ENCODE measurements at places on chromosomes 2 and 18. TPM values are rescaled to one million over a fixed set of nuclear protein-coding genes. Genes with fewer than 3 reads are reported as not detected.

TMEM247 gene
- total RNA-seq = not detected

LOXL3 gene
- total RNA-seq = 0.86 TPM

RAB27B gene
- 0.35 TPM for total RNA-seq

CNTNAP5 gene
- not detected for total RNA-seq

NETO1 gene
- total RNA-seq = not detected

FAM136A gene
- total RNA-seq = 45.0 TPM

CREG2 gene
- total RNA-seq = not detected

MAP2 gene
- 0.34 TPM for total RNA-seq

ACMSD gene
- not detected for total RNA-seq

MEP1B gene
- not detected for total RNA-seq

KCTD18 gene
- 15.9 TPM for total RNA-seq

TMEM178A gene
- total RNA-seq = 0.39 TPM

UGT1A3 gene
- total RNA-seq = not detected

TTR gene
- not detected for total RNA-seq

WIPF1 gene
- total RNA-seq = 161 TPM

SERPINB5 gene
- not detected for total RNA-seq

DCTN1 gene
- total RNA-seq = 132 TPM

GALNT1 gene
- total RNA-seq = 22.5 TPM

PROC gene
- not detected for total RNA-seq

AQP12A gene
- not detected for total RNA-seq

PDCD1 gene
- total RNA-seq = 37.2 TPM

TRIM43 gene
- total RNA-seq = not detected

FBXO36 gene
- total RNA-seq = 2.0 TPM

STAT4 gene
- total RNA-seq = 48.8 TPM

TCF23 gene
- total RNA-seq = not detected

POTEE gene
- total RNA-seq = 0.50 TPM

DNAJB2 gene
- total RNA-seq = 62.8 TPM

TANK gene
- total RNA-seq = 59.7 TPM

ANKRD62 gene
- not detected for total RNA-seq

CYS1 gene
- not detected for total RNA-seq

SCLY gene
- total RNA-seq = 59.2 TPM

TFCP2L1 gene
- total RNA-seq = 0.05 TPM

CD28 gene
- total RNA-seq = 175 TPM

TRAPPC8 gene
- total RNA-seq = 23.3 TPM

ITM2C gene
- 29.6 TPM for total RNA-seq

ANKRD30BL gene
- total RNA-seq = not detected

GAREM1 gene
- total RNA-seq = not detected

ANKRD36 gene
- 31.8 TPM for total RNA-seq

AQP12B gene
- total RNA-seq = not detected

LRATD1 gene
- total RNA-seq = not detected

NCKAP5 gene
- not detected for total RNA-seq

CHRND gene
- total RNA-seq = not detected

YES1 gene
- 13.1 TPM for total RNA-seq

CERKL gene
- 0.07 TPM for total RNA-seq

POTEC gene
- not detected for total RNA-seq

LTBP1 gene
- total RNA-seq = 0.26 TPM

ALPP gene
- total RNA-seq = not detected

CNRIP1 gene
- total RNA-seq = not detected

CFAP210 gene
- total RNA-seq = not detected

SPR gene
- 7.3 TPM for total RNA-seq

ODC1 gene
- 158 TPM for total RNA-seq

ZNF516 gene
- 9.9 TPM for total RNA-seq

CCDC178 gene
- total RNA-seq = not detected

AFF3 gene
- total RNA-seq = 5.6 TPM

SKA1 gene
- 38.6 TPM for total RNA-seq

LINC00305 gene
- not detected for total RNA-seq

SLC16A14 gene
- 2.2 TPM for total RNA-seq

GKN1 gene
- not detected for total RNA-seq

TLX2 gene
- 0.18 TPM for total RNA-seq

Measured in activated CD4-positive, alpha-beta T cell treated with anti-CD3 and anti-CD28 coated beads for 36 hours (primary cell).